ENCODE measurements at places on chromosomes 13 and 19. TPM values are rescaled to one million over a fixed set of nuclear protein-coding genes. Genes with fewer than 3 reads are reported as not detected.

DNA sequence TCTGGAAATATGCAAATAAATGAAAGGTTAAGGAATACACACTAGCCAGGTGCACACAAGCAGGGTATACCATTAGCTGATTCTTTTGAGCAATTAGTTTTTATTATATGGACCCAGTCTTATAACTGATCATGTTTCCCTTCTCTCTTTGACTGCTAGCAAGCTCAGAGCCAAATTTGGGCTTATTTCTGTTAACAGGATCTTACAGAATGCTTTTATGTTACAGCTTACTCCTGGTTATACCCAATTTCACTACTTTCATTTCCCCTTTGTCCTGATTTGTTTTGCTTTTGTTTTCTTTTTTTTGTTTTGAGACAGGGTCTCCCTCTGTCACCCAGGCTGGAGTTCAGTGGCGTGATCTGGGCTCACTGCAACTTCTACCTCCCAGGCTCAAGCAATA lies 12.9 kb upstream of the TPT1 start:
- DNase-seq = no peak
- H3K4me1 ChIP-seq = no peaks in the 10 kb centered on the region
- peaks cover 20% of the 10 kb centered on the region for H3K36me3 ChIP-seq
- H3K4me3 ChIP-seq = no peak overlapping the region
- H3K27me3 ChIP-seq = no peaks in the 10 kb centered on the region

- DNase-seq = no peak
- no peaks in the 10 kb centered on the region for H3K36me3 ChIP-seq
- H3K27ac ChIP-seq = no peak overlapping the region
- no peak overlapping the region for H3K4me3 ChIP-seq
- H3K4me1 ChIP-seq = no peaks in the 10 kb centered on the region
- H3K27me3 ChIP-seq = no peaks in the 10 kb centered on the region
Measured at GRCh38 chr19:33467851-33468250, 53.7 kb downstream of the PEPD start.

- no peak for DNase-seq
- H3K27ac ChIP-seq = no peak overlapping the region
- H3K4me1 ChIP-seq = peaks cover 2% of the 10 kb centered on the region
- H3K36me3 ChIP-seq = no peaks in the 10 kb centered on the region
- peaks cover 4% of the 10 kb centered on the region for H3K27me3 ChIP-seq
- H3K4me3 ChIP-seq = no peak overlapping the region
Measured at GRCh38 chr13:39965309-39965708, 309.8 kb downstream of the COG6 start.

GRCh38 chr19:3274942-3275582 lies 50.6 kb downstream of the CELF5 start:
- H3K27ac ChIP-seq = no peak overlapping the region
- H3K27me3 ChIP-seq = peaks cover 67% of the 10 kb centered on the region
- H3K4me1 ChIP-seq = no peaks in the 10 kb centered on the region
- peak overlapping the region; percentile 48 for H3K4me3 ChIP-seq
- no peaks in the 10 kb centered on the region for H3K36me3 ChIP-seq

- H3K27me3 ChIP-seq = peaks cover 66% of the 10 kb centered on the region
- H3K27ac ChIP-seq = peak overlapping the region; percentile 91
- H3K4me1 ChIP-seq = peaks cover 10% of the 10 kb centered on the region
- peak; percentile 37 for DNase-seq
- H3K4me3 ChIP-seq = peak overlapping the region; percentile 85
Measured at GRCh38 chr13:42041684-42042035, 6.8 kb upstream of the DGKH start.

DNA sequence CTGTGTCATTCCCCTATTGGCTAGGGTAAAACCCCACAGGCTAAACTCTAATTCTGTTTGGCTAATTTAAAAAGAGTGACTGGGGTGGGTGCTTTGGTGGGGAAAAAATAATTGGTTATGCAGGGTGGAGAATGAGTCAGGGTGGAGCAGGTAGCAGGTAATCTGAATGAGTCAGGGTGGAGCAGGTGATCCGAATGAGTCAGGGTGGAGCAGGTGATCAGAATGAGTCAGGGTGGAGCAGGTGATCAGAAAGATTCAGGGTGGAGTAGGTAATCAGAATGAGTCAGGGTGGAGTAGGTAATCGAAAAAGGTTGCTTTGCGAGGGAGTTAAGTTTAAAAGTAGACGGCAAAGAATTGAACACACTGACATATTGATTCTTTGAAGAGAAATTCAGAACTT lies 1218.8 kb upstream of the ATXN8OS start:
- peaks cover 9% of the 10 kb centered on the region for H3K4me1 ChIP-seq
- H3K36me3 ChIP-seq = no peaks in the 10 kb centered on the region
- no peak overlapping the region for H3K4me3 ChIP-seq
- no peaks in the 10 kb centered on the region for H3K27me3 ChIP-seq

DNA sequence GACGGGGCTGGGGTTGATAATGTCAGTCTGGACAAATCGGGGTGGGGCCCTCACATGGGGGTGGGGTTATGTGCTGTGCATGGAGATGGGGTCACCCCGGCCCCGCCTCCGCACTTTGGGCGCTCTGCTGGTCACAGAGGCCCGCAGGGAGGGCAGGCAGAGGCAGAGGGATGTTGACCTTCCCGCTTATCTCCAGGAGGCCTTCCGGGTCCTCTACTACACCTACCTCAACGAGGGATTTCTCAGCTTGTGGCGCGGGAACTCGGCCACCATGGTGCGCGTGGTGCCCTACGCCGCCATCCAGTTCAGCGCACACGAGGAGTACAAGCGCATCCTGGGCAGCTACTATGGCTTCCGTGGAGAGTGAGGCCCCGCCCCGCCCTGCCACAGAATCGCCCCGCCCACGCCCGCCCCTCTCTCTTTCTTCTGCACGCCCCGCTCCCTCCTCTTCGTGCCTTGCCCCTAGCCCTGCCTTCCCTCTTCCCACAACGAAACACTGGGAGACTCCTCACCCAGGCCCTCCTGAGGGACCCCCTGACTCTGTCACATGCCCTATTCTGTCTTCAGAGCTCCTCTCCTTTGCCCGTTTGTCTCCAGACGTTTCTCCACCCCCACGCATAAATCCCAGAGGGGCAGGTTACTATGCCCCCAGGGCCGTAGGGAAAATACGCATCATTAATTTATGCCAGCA lies 32.8 kb downstream of the TMEM161A start:
- peaks cover 9% of the 10 kb centered on the region for H3K27me3 ChIP-seq
- DNase-seq = peak; percentile 42
- peak overlapping the region; percentile 96 for H3K27ac ChIP-seq
- peak overlapping the region; percentile 76 for H3K4me3 ChIP-seq

DNA sequence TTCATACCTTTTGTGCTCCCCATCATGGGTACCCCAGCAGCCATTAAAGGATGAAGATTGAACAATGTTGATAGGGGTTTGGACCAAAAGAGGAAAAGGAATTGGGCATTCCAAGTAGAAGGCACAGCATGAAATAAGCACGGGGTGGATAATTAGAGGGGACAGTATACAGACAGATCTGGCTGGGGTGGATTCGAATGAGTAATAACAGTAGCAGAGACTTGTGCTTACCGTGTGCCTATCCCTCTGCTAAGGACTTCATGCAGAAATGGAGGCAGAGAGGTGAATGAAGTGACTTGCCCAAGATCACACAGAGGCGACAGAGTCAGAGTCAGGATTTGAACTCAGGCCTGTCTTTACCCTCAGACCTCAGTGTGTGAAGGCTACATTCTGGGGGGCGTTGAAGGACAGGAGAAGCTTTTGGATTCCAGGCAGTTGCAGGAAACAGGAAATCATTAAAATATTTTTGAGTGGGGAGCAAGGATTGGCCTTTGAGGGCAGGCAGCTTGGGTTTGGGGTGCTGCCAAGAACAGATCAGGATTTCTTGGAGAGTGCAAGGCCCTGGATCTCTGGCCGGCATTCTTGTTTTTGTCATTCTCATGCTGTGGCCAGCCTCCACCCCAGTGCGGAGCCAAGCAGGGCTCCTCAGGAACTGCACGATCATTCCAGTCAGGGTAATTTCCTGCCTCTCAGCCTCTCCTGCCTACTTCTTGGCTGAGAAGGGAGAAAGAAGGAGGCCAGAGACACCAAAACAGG lies 18.7 kb downstream of the PAF1 start:
- no peak for DNase-seq
- H3K27ac ChIP-seq = no peak overlapping the region
- no peak overlapping the region for H3K4me3 ChIP-seq

DNA sequence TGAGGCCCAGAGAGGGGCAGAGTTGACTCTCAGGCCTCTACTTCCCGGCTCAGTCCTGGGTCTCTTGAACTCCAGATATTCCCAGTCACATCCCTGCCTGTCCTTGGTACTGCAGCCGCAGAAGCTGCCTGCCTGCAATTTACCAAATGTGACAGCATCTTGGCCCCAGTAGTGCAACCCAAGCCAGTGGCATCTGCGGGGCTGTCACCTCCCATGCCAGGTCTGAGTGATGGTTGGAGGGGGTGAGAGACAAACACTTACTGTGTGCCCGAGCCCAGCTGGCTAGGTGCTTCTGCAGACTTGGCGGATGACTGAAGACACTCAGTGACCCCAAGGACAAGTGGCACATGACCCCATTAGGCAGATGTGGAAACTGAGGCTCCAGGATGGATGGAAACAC lies 18.4 kb downstream of the ZNRF4 start:
- H3K36me3 ChIP-seq = no peaks in the 10 kb centered on the region
- peaks cover 12% of the 10 kb centered on the region for H3K27me3 ChIP-seq
- no peak overlapping the region for H3K27ac ChIP-seq
- no peak for DNase-seq

GRCh38 chr19:18418483-18419194 lies 559 bp upstream of the SSBP4 start:
- peaks cover 52% of the 10 kb centered on the region for H3K27me3 ChIP-seq
- peak; percentile 17 for DNase-seq
- no peaks in the 10 kb centered on the region for H3K36me3 ChIP-seq
- peak overlapping the region; percentile 69 for H3K4me3 ChIP-seq
- peaks cover 18% of the 10 kb centered on the region for H3K4me1 ChIP-seq
- H3K27ac ChIP-seq = peak overlapping the region; percentile 89

DNA sequence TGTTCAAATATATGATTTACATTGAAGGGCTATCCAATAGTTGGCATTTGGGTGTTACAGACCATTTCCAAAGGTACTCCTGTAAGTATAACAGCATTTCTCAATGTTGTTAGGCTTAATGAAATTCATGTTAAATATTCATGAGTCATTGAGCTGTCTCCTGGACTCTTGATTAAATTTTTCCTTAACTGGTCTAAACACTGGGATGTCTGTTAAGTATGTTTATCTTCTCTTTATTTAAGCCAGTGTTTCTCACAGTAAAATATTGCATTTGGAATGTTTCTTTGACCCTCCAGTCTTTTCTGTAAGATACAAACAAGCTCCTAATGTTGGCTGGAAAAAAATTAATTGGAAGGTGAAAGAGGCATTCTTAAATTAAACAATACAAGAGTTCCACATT lies 402.5 kb upstream of the HTR2A start:
- H3K4me3 ChIP-seq = no peak overlapping the region
- DNase-seq = no peak
- H3K36me3 ChIP-seq = no peaks in the 10 kb centered on the region
- no peak overlapping the region for H3K27ac ChIP-seq
- H3K4me1 ChIP-seq = peaks cover 3% of the 10 kb centered on the region

GRCh38 chr19:28843761-28844492 lies 369.0 kb downstream of the UQCRFS1 start:
- no peak for DNase-seq
- H3K27me3 ChIP-seq = peaks cover 33% of the 10 kb centered on the region
- no peaks in the 10 kb centered on the region for H3K4me1 ChIP-seq
- H3K36me3 ChIP-seq = no peaks in the 10 kb centered on the region

- no peaks in the 10 kb centered on the region for H3K36me3 ChIP-seq
- peaks cover 1% of the 10 kb centered on the region for H3K4me1 ChIP-seq
- DNase-seq = no peak
Measured at GRCh38 chr13:109182777-109183465, 553.5 kb downstream of the MYO16 start.

- peaks cover 7% of the 10 kb centered on the region for H3K4me1 ChIP-seq
- peak overlapping the region; percentile 55 for H3K4me3 ChIP-seq
- peaks cover 46% of the 10 kb centered on the region for H3K27me3 ChIP-seq
- peaks cover 6% of the 10 kb centered on the region for H3K36me3 ChIP-seq
Measured at GRCh38 chr19:54465426-54466109, 2.0 kb upstream of the LENG9 start.

- H3K4me3 ChIP-seq = no peak overlapping the region
- no peak for DNase-seq
- H3K4me1 ChIP-seq = no peaks in the 10 kb centered on the region
- no peaks in the 10 kb centered on the region for H3K36me3 ChIP-seq
- H3K27ac ChIP-seq = no peak overlapping the region
Measured at GRCh38 chr19:54297759-54298305, 15.1 kb downstream of the LILRA5 start.

DNA sequence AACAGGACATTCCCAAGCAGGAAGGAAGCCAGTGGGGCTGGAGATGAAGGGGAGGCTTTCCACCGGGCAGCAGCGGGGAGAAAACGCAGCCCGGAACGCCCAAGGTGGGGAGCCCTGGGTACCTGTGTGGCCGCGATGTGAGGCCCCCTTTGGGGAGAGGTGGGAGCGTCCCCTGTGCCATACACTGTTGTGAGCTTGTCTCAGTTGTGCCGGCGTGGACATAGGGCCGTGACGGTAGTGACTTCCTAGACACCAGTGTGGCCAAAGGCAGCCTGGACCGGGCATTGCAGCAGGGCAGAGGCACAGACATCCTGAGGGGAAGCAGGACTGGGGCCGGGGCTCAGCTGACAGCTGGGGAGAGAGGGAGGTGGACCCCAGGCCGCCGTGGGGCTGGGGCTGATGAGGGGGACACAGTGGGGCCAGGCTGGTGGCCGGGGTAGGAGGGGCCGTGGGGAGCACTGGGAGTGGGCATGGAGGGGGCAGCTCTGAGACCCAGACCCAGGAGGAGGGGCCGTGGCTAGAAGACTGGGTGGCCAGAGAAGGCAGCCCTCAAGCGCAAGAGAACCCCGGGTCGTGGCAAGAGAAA lies 38.5 kb upstream of the TFDP1 start:
- no peak for DNase-seq
- H3K27me3 ChIP-seq = no peaks in the 10 kb centered on the region
- peak overlapping the region; percentile 93 for H3K27ac ChIP-seq
- peaks cover 39% of the 10 kb centered on the region for H3K4me1 ChIP-seq

GRCh38 chr13:95509521-95510310 lies 42.8 kb upstream of the CLDN10 start:
- H3K27ac ChIP-seq = no peak overlapping the region
- no peaks in the 10 kb centered on the region for H3K27me3 ChIP-seq
- H3K36me3 ChIP-seq = no peaks in the 10 kb centered on the region
- DNase-seq = no peak
- no peak overlapping the region for H3K4me3 ChIP-seq
- H3K4me1 ChIP-seq = peaks cover 2% of the 10 kb centered on the region

GRCh38 chr13:106650690-106651205 lies 82.8 kb upstream of the ARGLU1 start:
- no peaks in the 10 kb centered on the region for H3K27me3 ChIP-seq
- H3K36me3 ChIP-seq = no peaks in the 10 kb centered on the region
- no peaks in the 10 kb centered on the region for H3K4me1 ChIP-seq
- no peak overlapping the region for H3K27ac ChIP-seq

The ZNF560 gene
- total RNA-seq = not detected

The CIC gene
- 86.0 TPM for total RNA-seq

The SPATA13 gene
- 32.5 TPM for total RNA-seq

The SMIM24 gene
- total RNA-seq = 1.3 TPM

The NLRP9 gene
- total RNA-seq = not detected

The LILRA1 gene
- total RNA-seq = not detected

The PCDH9 gene
- total RNA-seq = 1.7 TPM

The SIGLEC12 gene
- total RNA-seq = not detected

The APLP1 gene
- total RNA-seq = 134 TPM

The ODAD3 gene
- 1.8 TPM for total RNA-seq

The NANOS3 gene
- total RNA-seq = 10.5 TPM

Measured in progenitor cell of endocrine pancreas (in vitro differentiated cells).